ENCODE measurements at places on chromosomes 13 and 19.
A peak's percentile ranks its signal among the peaks of the same experiment; 100 is the strongest.

DNA sequence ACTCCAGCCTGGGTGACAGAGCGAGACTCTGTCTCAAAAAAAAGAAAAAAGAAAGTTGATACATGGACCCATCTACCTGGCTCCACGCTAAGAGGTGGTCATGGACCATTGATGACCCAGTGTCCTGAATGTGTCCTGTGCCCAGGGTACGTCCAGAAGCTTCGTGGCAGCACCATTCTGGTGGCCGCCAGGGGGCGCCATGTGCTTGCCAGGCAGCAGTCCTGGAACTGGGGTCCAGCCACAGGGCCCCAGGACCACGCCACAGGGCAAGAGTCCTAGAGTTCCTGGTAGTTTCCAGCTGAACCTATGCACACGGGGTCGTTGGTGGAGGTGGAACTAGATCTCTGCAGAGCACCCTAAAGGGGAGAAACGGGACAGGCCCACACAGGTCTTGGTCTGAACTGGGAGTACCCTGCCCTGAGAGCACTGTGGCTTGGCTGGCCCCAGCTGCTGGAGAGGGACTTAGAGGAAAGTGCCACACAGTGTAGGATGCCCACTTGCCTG is 19.9 kb upstream of the FBXO27 start:
- DNase-seq = peak; percentile 35

GRCh38 chr19:2850256-2850925 is 9.1 kb downstream of the ZNF555 start:
- no peak for DNase-seq

DNA sequence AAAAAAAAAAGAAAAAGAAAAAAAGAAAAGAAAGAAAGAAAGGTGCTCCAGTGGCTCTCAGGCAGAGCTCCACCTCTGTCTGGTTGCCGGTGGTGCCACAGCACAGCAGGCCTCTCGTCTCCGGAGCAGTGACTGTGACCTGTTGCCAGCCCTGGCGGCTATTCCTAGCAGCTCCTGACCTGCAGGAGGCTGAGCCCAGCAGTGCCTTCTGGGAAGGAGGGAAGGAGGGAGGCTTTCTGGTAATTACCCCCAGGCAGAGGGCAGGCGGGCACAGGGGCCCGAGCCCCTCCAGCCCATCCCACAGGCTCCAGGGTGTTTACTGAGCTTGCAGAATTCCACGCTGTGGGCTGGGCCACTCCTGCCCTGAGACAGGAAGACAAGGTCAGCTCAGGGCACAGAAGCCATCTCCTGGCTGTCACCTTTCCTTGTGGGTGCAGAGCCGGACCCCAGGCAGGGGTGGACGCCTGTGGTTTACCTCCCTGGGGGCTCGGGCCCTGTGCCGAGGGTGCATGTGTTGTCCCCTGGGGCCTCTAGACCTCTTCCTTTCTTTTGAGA is 77.9 kb downstream of the GNG7 start:
- DNase-seq = no peak

- no peak for DNase-seq
Observed at GRCh38 chr13:85638265-85638664, 161.0 kb downstream of the SLITRK6 start.

DNA sequence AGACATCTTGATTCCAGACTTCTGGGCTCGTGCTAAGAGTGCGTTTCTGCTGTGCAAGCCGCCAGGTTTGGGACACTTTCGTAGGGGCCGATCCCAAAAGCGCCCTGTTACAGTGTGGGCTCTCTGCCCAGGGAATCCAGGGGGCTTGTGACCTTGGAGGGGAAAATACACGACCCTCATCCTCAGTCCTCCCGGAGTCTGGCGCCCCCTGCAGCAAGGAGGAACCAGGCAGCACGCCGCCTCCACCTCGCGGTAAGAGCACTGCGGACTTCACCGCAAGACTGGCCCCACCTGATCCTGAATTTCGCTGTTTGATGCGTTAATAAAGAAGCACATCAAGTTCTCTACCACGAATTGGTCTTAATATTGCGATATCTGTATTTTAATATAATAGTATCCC is 5.2 kb downstream of the POLRMT start:
- no peak for DNase-seq

- no peak for DNase-seq
Observed at GRCh38 chr19:44740351-44740824, 8.1 kb upstream of the BCL3 start.

DNA sequence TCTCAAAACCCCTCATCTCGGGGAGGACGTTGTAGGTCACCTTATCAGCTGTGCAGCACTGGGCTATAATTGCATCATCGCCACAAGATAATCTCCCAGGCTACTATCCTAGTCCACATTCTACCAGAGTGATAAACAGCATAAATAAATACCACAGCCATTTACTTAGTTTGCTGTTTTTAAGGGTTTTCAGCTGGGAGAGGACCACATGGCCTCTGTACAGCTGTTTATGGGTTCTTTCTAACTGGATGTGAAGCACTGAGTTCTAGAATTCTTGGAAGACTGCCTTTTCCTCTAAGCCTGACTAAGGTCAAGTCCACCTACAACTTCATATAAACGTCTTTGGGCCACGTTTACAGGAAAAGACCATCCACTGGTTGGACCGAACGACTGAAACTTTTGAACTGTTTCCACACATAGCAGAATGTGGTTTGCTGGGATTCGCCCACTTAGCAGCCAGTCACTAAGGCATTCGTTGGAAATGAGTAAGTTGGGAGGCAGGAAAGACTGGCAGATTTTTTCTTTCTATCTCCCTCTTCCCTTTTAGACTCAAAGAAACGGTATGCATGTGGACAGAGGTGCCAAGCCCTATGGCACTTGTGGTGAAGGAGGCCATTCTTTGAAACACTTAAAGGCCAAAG is 752.5 kb upstream of the SGCG start:
- no peak for DNase-seq

DNA sequence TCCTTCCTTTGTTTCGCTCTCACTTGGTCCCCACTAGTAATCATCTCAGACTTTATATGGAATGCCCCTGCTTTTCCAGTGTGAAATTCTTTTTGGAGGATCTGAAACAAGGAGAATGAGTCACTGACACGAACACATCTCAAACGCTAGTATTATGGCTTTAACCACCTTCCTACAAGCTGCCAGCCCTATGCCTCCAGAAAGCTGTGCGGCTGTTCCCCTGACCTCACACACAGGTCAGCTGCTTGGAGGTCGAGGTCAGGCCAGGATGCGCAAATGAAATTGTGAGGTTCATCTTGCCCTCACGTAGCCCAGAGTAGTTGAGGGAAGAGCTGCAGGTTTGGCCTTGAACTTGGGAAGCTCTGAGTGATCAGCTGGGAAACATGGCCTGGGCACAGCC is 449.8 kb downstream of the FGF9 start:
- no peak for DNase-seq

GRCh38 chr19:38784224-38784623 is 4.8 kb upstream of the LGALS7B start:
- DNase-seq = no peak

- DNase-seq = no peak
Observed at GRCh38 chr13:57345526-57345925, 178.5 kb downstream of the PRR20E start.

- no peak for DNase-seq
Observed at GRCh38 chr19:35253316-35254286, 4.8 kb downstream of the LSR start.

- peak; percentile 67 for DNase-seq
Observed at GRCh38 chr13:49935171-49936074, 717 bp downstream of the SPRYD7 start.
